Suprapubic skin (tissue), 4 donors: ENCODE measurements at places on chromosomes 2 and 18.
A peak's percentile ranks its signal among the peaks of the same experiment; 100 is the strongest.

- DNase-seq = no peak
Observed at GRCh38 chr2:147487286-147487977, 357.4 kb upstream of the ACVR2A start.

DNA sequence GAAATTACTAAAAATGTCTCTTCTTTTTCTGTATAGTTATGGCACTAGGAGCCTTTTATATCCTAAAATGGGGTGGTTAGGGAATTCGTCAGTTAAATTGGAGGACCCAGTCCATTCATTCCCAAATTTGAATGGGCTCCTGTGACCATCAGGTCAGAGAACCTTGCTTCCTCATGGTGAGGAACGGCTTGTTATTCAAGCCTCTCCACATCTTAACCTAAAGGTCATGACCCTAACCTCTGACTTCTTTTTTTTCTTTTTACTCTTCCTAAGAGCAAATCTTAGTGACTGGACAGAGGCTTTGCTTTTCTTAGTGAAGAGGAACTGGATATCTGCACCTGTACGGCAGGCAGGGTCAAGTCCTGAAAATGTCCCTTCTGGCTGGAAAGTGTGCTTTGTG lies 53.1 kb downstream of the GREB1L start:
- DNase-seq = no peak

- DNase-seq = no peak
Observed at GRCh38 chr2:159046966-159047365, 78.5 kb downstream of the TANC1 start.

- no peak for DNase-seq
Observed at GRCh38 chr2:130834091-130834930, 2.4 kb upstream of the ARHGEF4 start.

DNA sequence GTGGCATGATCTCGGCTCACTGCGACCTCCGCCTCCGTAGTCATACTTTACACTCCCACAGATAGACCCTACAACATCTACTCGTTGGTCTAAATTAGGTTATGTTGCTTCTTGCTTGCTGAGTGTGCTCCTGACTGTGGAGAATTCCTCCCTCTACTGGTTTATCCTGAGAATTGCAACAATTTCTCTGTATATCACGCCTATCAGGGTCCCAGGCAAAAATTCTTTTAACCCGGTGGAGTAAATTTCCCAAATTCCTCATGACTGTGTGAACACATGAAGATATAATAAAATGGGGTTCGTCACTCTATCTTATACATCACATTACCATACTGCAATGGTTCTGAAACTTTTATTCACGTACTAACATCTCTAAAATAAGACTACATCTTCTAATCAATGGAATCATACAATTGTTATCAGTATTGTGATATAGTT lies 156.7 kb downstream of the EVA1A start:
- no peak for DNase-seq

- DNase-seq = no peak
Observed at GRCh38 chr2:455015-455705, 167.3 kb upstream of the ALKAL2 start.

- no peak for DNase-seq
Observed at GRCh38 chr2:30915486-30915885, 108.2 kb upstream of the CAPN13 start.

DNA sequence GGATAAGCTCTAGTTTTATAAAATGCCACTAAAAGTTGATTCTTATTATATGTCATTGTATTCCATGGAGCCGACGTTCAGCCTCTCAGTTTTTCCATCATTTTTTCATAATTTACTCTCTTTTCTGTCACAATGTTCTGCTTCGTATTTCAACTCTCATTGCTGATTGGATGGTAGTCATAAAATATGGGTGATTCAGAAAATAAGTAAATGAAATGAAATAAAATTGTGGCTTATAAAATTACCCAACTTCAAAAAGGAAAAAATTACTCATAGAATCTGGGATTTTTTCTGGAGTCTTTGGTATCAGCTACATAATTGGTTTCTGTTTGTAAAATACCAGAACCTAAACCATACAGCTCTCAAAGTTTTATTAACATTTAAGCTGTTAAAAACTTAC lies 139.7 kb upstream of the ITGA4 start:
- DNase-seq = no peak

DNA sequence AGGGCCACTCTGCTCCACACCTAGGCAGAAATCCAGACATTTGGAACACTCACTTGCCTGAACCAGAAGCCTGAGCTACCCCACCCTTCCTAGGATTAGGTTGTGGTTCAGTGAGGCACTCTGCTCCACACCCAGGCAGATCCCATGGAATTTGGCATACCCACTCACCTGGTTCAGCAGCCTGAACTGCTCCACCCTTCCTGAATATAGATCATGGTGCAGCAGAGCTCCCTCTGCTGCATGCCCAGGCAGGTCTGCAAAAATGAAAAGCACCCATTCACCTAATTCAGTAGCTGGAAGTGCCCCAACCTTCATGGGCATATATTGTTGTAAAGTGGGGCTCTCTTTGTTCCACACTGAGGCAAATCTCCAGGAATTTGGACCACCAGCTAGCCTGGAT lies 185.1 kb upstream of the CNTNAP5 start:
- DNase-seq = no peak

DNA sequence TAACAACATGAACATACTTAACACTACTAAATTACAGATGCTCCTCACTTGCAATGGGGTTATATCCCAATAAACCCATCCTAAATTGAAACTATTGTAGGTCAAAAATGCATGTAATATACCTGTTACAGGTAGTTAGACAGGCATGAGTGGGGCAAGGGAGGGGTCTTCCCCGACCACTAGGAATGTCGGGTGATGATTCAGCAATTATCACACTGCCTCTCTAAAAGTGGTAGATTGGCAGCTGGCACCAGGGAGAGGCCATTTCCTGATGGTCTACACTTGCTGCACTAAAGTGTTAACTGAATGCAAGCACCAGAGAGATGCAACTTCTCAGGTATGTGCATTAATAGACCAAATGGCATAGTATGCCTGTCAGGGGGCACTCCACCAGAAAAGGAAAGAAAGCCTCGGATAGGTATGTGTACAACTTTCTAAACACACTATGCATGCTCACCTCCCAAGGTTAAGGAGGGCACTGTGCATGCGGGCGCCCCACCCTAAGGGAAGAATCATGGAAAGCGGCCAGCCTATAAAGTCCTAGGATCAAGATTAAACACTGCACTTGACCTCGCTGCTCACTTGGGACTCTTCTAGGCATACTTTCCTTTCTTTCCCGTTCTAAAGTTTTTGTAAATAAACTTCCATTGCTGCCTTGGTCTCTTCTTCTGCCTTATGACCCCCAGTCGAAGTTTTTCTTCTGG lies 35.6 kb downstream of the PIGN start:
- DNase-seq = no peak

DNA sequence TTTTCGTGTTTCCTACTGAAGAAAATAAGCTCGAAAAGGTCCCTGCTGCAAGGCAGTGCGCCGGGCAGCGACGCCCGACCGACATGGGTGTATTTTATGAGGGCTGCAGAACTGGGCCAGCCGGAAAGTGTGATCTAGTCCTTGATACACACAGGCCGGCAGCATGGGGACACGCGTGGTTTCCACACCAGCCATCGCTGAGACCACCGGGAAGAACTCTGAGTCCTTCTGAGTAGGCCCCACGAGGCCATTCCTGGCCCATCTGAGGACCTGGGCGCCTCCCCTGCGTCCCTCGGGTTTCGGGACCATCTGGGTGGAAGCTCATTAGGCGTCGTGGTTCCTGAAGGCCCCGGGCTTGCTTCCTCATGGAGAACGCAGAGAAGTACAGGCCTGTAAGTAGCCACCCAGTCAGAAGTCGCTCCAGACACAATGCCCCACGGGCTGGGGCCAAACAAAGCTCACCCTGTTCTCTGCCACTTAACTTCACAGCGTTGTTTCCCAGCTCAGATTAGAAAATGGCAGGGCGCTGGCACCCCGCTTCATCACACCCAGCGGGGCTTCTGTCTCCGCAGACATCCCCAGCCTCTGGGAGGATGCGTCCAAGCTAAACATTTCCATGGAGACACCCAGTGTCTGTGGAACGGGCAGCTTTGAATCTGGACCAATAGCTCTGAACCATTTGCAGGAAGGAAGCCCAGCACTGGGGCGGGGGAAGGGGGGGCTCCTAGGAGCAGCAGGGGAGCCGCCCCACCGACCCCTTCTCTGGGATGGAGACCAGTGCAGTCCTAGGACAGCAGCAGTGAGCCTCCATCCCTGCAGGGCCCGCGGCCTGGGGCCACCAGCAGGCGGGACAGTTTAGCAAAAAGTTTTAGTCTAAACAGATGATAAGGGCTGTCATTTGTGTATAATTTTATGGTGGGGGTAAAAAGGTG lies 2.4 kb downstream of the NFATC1 start:
- no peak for DNase-seq

DNA sequence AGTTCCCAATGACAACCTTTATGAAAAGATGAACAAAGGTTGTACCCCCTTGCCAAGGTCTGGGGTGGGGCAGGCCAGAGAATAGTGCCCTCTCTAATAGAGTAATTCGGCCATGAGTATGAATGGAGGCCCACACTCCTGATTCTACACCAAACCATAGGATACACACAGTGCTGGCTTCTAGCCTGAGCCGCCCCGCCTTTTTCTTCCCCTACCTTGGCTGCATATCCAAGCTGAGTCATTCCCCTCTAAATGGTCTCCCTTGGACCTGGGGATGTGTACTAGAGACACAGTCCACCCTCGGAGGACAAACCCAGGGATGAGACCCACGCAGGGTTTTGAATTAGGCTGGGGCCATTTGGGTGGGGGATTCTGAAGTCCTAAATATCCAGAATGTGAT lies 107.2 kb upstream of the CAPN13 start:
- no peak for DNase-seq

DNA sequence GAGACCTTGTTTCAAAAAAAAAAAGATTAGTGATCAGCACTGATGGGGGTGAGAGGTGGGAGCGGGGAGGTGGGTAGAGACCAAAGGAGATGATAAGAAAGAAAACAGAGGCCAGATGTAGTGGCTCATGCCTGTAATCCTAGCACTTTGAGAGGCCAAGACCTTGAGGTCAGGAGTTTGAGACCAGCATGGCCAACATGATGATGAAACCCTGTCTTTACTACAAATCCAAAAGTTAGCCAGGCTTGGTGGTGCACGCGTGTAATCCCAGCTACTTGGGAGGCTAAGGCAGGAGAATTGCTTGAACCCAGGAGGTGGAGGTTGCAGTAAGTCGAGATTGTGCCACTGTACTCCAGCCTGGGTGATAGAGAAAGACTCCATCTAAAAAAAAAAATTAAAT lies 9.5 kb upstream of the SLC35F6 start:
- no peak for DNase-seq

- DNase-seq = peak; percentile 42
Observed at GRCh38 chr18:74512321-74513053, 16.3 kb downstream of the CNDP2 start.

DNA sequence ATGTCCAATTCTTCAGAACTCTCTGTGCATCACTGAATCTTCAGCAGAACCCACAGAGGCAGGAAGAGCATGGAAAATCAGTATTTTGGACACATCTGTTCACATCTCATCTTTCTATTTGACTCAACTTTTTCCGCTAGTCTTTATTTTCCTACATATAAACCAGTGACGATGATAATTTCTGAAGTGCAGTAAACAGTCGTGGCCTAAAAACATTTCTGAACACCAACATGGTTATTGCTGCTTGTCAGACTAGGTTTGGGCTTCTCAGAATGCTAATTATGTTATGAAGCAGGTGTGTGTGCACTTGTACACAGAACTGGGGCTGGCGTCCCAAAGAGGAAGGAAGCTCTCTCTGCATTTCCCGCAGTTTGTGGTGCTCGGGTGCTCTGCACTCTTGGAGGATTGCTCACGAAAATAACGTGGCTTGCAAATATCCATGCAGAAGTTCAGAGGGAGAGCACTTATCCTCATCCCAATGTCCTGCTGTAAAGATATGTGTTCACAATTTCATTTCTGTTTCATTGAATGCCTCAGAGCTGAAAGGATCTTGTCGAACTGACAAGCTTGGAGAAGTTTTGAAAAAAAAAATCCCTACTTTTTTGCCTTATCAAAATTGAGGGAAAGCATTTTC lies 50.8 kb downstream of the EDAR start:
- DNase-seq = no peak

GRCh38 chr2:68231061-68231372 lies 21.3 kb downstream of the PPP3R1 start:
- DNase-seq = no peak

GRCh38 chr2:152582081-152582480 lies 135.2 kb downstream of the PRPF40A start:
- no peak for DNase-seq

DNA sequence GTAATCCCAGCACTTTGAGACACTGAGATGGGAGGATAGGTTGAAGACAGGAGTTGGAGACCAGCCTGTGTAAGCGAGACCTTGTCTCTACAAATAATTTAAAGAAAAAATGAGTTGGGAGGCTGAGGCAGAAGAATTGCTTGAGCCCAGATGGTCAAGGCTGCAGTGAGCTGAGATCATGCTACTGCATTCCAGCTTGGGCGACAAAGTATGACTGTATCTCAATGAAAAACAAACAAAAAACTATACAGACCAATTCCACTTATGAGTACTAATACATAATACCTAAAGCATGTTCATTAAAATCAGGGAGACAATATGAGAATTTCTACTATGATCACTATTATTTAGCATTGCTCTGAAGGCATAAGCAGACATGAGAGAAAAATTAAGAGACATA lies 12.6 kb downstream of the RNF149 start:
- no peak for DNase-seq
